ENCODE measurements at places on chromosomes 5 and 9. TPM values are rescaled to one million over a fixed set of nuclear protein-coding genes. Genes with fewer than 3 reads are reported as not detected.
A peak's percentile ranks its signal among the peaks of the same experiment; 100 is the strongest.

AK8 gene
- 10.6 TPM for total RNA-seq

DNA sequence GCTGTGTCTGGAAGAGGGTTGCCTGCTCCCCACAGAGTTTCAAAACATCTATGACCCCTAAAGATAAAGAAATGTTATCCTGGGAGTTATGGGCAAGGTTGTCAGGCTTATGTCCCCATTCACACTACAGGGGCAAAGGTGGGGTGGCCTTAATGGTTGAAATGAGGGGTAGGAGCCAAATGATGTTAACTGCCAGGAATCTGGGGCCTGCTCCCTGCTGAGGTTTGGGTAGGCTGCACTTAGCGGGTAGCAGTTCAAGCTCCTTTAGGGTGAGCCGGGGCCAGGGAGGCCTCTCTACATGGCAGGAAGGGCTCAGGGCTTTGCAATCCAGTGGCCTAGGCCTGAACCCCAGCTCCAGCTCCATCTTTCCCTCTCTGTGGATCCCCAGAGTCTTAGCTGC, 3.0 kb downstream of the FGF18 start:
- no peak for DNase-seq

CRB2 gene
- total RNA-seq, result 0.25 TPM

SPINK4 gene
- not detected for total RNA-seq

DNA sequence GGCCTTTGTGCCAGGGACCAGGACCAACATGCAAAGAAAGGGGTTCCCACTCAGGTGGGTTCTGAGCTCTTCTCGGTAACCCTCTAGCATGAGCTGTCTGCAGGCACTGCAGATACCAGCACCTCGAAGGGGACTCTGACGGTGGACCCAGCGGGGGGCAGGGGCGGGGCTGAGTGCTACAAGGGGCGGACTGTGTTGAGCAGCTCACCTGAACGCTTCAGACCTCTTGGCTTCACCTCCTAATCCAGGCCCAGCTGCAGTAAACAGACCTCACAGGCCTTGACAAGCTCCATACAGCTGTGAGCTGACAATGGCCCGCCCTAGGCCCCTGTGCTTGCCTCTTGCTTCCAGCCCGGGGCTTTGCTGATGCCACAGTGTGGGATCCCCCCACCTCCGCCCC, 48.4 kb downstream of the C9orf50 start:
- DNase-seq, result no peak

UBAP1 gene
- total RNA-seq, result 46.4 TPM

DNA sequence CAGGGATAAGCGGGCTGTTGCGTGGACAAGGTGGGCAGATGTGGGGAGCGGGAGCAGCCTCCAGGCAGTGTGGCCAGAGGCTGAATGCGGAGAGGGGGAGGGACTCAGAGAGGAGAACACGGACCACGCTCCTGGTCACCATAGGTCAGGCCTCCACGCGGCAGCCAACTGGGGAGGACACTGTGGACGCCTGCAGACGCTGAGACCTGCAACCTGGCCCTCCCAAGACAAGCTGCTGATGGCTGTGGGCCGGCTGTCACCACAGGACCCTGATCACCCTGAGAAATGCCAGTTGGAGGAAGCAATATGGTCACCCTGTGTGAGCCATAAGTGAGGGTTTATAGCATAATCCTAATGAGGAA, 16.8 kb downstream of the LPCAT1 start:
- DNase-seq, result no peak

DNA sequence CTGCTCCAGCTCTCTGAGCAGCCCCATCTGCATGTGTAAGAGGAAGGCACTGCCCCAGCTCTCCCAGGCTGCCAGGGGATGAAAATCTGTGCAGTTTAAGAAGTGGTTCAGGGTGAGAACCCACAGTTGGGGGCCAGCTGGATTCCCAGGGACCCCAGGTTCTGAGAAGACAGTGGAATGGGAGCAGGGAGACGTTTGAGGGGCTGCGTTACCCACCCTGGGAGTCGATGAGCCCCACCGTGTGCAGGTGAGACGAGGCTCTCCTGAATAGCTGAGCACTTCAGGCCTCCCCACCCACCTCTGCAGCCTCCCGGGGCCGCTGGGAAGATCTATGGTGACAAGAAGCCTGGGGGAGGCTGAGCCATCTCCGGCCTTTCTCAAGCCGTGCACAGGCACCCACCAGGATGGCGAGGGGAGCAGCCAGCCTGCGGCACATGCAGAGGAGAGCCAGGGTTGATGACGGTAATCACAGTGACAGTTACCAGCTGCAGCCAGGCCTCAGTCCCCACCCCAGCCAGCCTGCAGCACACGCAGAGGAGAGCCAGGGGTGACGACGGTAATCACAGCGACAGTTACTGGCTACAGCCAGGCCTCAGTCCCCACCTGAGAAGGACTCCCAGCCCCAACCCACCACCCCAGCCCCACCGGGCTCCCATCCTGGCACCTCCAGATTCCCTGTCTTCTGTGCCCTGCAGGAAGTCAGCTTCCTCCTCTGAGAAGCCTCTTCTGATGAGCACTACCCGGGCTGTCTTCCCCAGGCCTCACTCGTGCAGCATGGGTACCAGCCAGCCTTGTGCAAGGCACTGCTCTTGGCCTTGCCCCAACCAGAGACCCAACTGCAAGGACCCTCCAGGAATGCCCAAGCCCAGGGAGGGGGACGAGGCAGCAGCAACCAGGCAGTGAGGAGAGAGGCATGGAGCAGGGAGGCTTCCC, 150.8 kb upstream of the PPP1R26 start:
- DNase-seq, result no peak

DNA sequence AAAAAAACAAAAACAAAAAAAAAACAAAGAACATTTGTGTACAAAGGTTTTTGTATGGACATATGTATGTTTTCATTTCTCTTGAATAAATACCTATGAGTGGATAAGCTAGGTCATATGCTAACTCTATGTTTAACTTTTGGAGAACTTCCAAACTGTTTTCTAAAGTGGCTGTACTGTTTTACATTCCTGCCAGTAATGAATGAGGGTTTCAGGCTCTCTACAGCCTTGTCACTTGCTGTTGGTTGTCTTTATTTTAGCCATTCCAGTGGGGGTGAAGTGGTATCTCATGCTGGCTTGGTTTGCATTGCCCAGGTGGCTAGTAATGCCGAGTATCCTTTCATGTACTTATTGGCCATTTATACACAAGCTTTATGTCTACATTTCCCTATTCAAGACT, 9.1 kb upstream of the TRIO start:
- peak; percentile 55 for DNase-seq

GRCh38 chr9:8857068-8857925, 1057.7 kb upstream of the DMAC1 start:
- peak; percentile 41 for DNase-seq

SMIM33 gene
- not detected for total RNA-seq

GRCh38 chr5:134887593-134888159, 13.5 kb downstream of the TXNDC15 start:
- no peak for DNase-seq
